ENCODE measurements at places on chromosomes 6 and 20. TPM values are rescaled to one million over a fixed set of nuclear protein-coding genes. Genes with fewer than 3 reads are reported as not detected.

The HMGCLL1 gene
- not detected for total RNA-seq

The MEI4 gene
- not detected for total RNA-seq

The CST2 gene
- not detected for total RNA-seq

The SESN1 gene
- total RNA-seq: 14.2 TPM

The LBP gene
- total RNA-seq: not detected

The NOTCH4 gene
- 1.4 TPM for total RNA-seq

The CTCFL gene
- not detected for total RNA-seq

The SYTL3 gene
- total RNA-seq: 2.8 TPM

The IL17A gene
- not detected for total RNA-seq

The HLA-DQB2 gene
- not detected for total RNA-seq

The BANF2 gene
- not detected for total RNA-seq

The CBLN4 gene
- total RNA-seq: not detected

The SLC22A3 gene
- 2.9 TPM for total RNA-seq

The RXRB gene
- 23.9 TPM for total RNA-seq

The ERVFRD-1 gene
- 0.12 TPM for total RNA-seq

The NSFL1C gene
- total RNA-seq: 24.7 TPM

The TULP1 gene
- total RNA-seq: under 0.01 TPM

The HLA-DRB5 gene
- total RNA-seq: not detected

The CALHM4 gene
- not detected for total RNA-seq

The SFTA2 gene
- total RNA-seq: not detected

The NMBR gene
- 0.11 TPM for total RNA-seq

The LY6G6F gene
- not detected for total RNA-seq

The LKAAEAR1 gene
- not detected for total RNA-seq

The PCK1 gene
- total RNA-seq: not detected

The BPIFB2 gene
- total RNA-seq: not detected

The MOXD1 gene
- 44.4 TPM for total RNA-seq

The VGLL2 gene
- not detected for total RNA-seq

The AGPAT4 gene
- total RNA-seq: 10.9 TPM

The LIN28B gene
- not detected for total RNA-seq

The KCNK16 gene
- total RNA-seq: not detected

The SEL1L2 gene
- total RNA-seq: not detected

The GRIK2 gene
- 0.25 TPM for total RNA-seq

The LMBRD1 gene
- total RNA-seq: 15.6 TPM

The ANKRD66 gene
- not detected for total RNA-seq

The F13A1 gene
- under 0.01 TPM for total RNA-seq

The TCP11 gene
- total RNA-seq: 0.25 TPM

The MDFI gene
- total RNA-seq: 1.2 TPM

The ZNF311 gene
- total RNA-seq: 1.7 TPM

The PLEKHG1 gene
- 1.3 TPM for total RNA-seq

The VPS52 gene
- total RNA-seq: 35.6 TPM

The CCM2L gene
- total RNA-seq: under 0.01 TPM

The COL12A1 gene
- 765 TPM for total RNA-seq

The OSBPL2 gene
- 23.0 TPM for total RNA-seq

The PRR18 gene
- not detected for total RNA-seq

The LAMA2 gene
- total RNA-seq: 58.3 TPM

The CRYBG1 gene
- total RNA-seq: 27.7 TPM

The OR2B6 gene
- not detected for total RNA-seq

The MYL9 gene
- 7.2 TPM for total RNA-seq

The CYP39A1 gene
- total RNA-seq: 0.44 TPM

The CALHM6 gene
- total RNA-seq: 0.89 TPM

The CNBD2 gene
- total RNA-seq: 3.2 TPM

The HSPA1L gene
- total RNA-seq: 0.89 TPM

The NUP43 gene
- total RNA-seq: 39.2 TPM

Measured in uterine smooth muscle cell (primary cell).